ENCODE measurements at places on chromosomes 3 and 15.

- DNase-seq, result peak; percentile 77
These were observed 871 bp downstream of the MAP1A start for GRCh38 chr15:43518197-43518761.

GRCh38 chr3:88137836-88138235, 11.9 kb upstream of the C3orf38 start:
- DNase-seq, result no peak

DNA sequence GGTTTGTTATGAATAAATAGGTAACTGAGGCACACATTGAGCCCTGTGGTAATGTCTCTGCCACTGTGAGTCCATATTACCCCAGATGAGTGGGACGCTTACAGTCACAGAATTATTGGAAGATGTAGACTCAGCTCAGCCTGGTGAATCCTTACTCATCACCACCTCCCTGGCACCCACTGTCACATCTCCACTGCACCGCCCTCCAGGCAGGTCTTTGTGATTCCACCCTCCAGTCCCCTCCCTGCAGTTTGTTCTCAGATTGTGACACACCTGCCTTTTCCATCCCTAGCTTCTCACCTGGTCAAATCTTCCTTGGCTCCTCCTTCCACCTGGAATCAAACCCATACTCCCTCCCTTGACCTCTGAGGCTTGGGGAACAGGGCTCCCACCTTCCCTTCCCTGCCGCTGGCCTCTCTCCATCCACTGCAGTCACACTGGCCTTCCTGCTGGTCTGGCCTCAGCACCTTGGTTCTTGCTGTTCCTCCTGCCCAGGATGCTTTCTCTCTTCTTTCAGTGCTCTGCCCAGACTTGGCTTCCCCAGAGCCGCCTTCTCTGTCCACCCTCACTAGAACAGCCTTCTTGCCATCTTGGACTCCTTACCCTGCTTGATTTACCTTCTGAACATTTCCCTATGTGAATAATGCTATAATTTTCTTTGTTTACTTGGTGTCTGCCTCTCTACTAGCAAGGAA, 9.4 kb downstream of the SLC6A20 start:
- no peak for DNase-seq

DNA sequence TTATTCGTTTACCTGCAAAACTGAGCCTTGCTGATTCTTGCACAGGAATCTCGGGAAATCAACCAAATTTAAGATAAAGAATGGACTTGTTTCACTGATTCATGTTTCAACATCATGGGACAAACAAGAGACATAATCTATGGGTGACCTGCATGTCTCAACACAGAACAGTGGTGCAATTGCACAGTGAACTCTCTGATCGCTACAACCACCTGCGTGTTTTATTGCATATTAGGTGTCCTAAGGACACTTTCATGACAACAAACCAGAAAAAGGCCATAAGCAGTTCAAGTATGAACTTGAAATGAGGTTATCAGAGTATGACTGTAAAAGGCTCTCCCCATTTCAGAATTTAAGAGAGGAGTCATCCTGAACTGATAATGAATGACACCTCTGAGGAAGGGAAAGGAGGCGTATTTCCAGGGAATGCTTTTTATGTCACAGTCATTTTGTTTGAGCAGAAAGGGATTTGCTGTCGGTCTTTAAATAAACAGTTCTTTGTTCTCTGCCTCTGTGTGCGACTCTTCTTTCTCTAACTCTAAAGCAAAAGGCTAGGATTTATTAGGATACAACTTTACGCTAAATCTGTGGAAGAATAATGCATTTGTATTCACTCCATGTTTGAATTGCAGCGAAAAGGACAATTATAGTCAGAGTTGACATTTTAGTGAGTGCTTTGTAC, 167.2 kb downstream of the RBMS3 start:
- no peak for DNase-seq

DNA sequence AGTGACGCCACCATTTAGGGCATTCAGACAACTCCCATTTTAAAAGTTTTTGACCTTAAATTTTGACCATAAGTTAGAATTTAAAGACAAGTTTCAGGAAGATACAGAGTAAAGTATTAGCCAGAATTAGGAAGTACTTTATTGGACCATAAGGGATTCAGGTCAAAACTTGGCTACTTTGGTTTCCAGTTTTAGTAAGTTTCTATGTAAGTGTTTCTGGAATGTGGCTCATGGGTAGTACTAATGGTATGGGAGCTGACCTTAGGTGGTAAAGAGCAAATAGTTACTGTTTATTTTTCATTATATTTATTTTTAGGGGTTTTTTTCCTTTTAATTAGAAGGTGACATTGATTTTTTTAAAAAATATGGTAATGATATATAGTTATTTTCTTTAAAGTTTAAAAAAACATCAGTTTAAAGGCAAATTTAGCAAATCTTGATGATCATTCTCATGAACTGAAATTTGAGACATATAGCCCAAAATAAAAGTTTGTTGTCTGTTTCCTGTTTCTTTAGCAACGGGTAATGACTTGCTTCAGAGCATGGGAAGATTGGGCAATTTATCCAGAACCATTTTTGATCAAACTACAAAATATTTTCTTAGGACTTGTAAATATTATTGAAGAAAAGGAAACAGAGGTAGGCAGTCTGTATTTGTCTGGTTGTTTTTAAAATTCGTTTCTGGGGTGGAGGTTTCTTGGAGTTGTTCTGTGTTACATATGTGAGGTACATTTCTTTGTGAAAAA, 34.3 kb downstream of the U2SURP start:
- no peak for DNase-seq

DNA sequence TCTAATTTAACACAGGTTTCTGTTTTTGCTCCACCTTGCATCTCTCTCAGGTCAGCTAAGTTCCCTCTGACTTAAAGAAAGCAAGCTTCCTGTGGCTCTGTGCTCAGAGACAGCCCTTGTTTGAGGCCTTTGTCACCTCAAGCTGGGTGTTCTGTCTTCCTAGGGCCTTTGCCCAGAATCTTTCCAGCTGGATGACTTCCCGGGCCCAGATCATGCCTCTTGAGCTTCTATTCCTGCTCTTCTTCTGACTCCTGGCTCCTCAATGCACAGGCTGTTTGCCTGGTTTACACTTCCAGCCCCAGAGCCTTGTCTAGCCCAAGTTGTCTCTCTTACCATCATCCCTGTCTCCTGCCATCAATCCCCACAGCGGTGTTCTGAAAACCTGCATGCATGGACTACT, 300.6 kb downstream of the VPS13C start:
- no peak for DNase-seq

DNA sequence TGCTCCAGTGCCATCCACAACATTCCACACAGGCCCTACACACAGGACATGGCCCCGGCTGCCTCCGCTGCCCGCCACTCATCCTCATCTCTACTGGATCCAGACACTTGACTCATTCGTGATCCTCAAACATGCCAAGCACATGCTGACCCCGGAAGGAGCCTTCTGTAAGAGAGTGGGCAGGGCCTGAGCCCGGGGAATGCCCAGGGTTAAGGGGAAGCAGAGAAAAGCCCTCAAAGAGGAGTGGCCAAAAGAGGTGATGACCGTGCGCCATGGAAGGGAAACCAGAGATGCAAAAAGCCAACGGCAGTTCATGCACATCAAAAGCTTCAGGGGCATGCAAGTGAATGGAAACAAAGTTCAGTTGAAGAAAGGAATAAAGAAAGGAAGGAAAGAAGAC, 46.1 kb downstream of the RFTN1 start:
- no peak for DNase-seq

DNA sequence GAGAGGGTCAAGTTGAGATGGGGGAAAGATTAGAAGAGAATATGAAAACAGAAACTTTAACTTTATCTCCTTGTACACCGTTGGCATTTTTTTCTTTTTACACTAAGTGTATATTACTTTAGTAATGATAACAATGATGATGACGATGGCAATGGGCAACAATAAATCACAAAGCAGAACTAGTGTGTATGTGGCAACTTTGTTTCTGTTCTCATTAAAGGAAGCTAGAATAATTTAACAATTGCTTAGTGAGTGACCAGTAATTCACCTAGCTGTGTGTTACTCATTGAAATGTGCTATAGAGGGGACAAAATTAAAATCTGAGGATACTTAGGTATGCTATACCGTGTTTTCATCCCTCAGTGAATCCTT, 318.5 kb upstream of the TBL1XR1 start:
- no peak for DNase-seq

DNA sequence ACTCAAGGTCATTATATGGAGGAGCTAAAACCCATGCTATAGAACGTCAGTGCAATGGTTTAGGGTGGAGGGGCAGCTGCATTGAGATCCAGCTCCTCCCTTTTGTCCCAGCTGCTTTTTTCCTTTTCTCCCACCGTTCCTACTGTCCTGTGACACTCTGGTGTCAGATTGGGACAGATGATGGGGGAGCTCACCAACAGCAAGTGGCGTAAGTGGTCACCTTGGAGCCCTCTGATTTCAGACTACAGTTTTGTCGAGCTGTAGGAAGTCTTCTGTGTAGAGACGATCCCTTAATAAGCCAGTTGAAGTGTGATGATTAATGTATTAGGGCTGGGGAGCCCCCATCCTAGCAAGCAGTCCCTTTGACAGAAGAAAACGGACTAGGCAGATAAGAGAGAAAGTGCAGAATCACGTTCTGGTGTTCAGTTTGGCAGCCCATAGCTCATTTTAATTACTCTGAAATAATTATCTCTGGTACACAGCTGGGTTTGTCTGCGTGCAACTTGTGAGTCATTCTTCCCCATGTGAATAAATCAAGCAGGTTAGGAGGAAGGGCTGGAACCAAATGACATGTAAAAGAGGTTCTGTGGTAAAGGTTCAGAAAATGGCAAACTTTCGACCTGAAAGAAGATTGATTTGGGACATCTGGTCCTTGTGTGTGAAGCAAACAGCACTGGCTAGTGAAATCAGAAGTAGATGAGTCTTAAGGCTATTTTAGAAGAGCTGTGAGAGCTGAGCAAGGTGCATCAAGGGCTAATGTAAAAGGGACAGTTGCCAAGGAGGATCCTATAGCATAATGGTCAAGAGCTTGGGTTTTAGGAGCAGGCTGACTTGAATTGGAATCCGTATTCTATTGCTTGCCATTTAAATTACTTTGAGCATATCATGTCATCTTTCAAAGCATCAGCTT, 241.4 kb downstream of the EDEM1 start:
- DNase-seq, result no peak

- no peak for DNase-seq
These were observed 214.6 kb upstream of the UBE2E2 start for GRCh38 chr3:22988566-22988965.

GRCh38 chr15:89141885-89142284, 53.6 kb downstream of the ABHD2 start:
- DNase-seq, result no peak

GRCh38 chr15:82300883-82301282, 38.3 kb downstream of the SAXO2 start:
- no peak for DNase-seq

- no peak for DNase-seq
These were observed 374.6 kb upstream of the ARL6 start for GRCh38 chr3:97389936-97390335.

- no peak for DNase-seq
These were observed 1202.7 kb downstream of the OTOL1 start for GRCh38 chr3:162699291-162699690.

GRCh38 chr3:39531066-39531465, 63.6 kb downstream of the MOBP start:
- DNase-seq, result no peak

GRCh38 chr3:141112686-141113297, 61.6 kb downstream of the SPSB4 start:
- no peak for DNase-seq

- DNase-seq, result no peak
These were observed 192.0 kb downstream of the XXYLT1 start for GRCh38 chr3:195078891-195079440.

GRCh38 chr3:132569153-132569552, 27.9 kb upstream of the ACKR4 start:
- DNase-seq, result no peak

- DNase-seq, result no peak
These were observed 200.7 kb downstream of the TLE3 start for GRCh38 chr15:69897061-69897460.

DNA sequence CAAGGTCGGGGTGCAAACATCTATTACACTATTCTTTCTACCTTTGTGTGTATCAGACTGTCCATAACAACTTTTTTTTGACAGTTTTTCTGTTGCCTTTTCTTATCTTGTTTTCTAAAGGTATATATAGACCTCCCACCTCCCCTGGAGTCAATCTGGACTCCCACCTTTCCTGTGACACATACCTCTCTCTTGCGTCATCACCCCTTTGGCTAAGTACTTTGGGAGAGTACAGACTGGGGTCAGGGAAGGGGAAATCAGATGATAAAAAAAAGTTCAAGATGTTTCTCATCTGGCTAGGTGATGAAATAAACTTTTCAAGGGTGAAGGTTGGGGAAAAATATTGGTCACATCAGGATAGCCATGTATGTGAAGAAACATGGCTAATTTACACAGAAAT, 17.2 kb downstream of the TSPAN3 start:
- no peak for DNase-seq

GRCh38 chr15:66940368-66940767, 125.0 kb upstream of the SMAD3 start:
- no peak for DNase-seq

- no peak for DNase-seq
These were observed 44.2 kb downstream of the CDC25A start for GRCh38 chr3:48143992-48144391.

DNA sequence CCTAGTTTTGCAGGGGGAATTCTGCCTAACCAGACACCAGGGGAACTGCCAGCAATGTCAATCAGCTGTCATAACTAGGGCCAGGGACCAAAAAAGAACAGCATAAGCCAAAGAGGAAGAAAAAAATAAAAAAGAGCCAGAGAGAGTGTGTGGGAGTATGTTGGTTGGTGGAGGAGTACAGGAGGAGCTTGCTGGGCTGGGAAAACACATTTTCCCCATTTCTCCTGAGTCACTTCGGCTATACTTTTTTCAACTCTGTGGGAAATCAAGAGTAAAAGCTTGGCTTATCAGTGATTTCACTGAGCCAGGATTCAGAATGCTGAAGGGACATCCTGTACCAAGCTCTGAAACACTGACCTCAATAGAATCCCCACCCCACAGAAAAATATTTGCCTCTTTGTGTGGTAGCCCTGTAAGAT, 144.7 kb upstream of the DPH6 start:
- no peak for DNase-seq

- peak; percentile 43 for DNase-seq
These were observed 1.1 kb downstream of the TMEM158 start for GRCh38 chr3:45224824-45225464.

Data from occipital lobe (tissue), 3 donors.